Stimulated activated CD4-positive, alpha-beta T cell treated with anti-CD3 and anti-CD28 coated beads, Interleukin-1b, Interleukin-23, amount 100 ng/mL, for 1 hour (primary cell): ENCODE measurements at places on chromosomes 2 and 18.

DNA sequence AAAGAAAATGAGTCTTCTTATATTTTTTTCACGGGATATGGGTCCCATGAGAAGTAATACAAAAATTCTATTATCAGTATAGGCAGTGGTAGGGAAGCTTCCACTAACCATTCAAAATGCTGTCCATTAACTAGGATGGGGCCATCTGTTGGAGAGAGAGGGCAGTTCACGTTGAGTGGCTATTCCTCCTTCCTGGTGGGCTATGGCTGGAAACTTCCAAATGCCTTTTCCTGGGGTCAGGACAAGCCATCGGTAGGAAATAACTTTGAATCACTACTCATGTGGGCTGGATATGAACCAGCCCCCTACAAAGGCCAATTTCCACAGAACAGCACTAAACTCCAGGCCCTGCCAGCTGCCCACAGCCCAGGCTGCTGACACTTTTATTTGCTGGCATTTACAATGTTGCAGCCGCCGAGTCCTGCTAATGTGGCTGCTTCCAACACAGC lies 156.1 kb upstream of the HNRNPA3 start:
- no peak for DNase-seq

GRCh38 chr18:55314615-55315237 lies 273.3 kb downstream of the TCF4 start:
- DNase-seq, result no peak

GRCh38 chr2:20042531-20042930 lies 8.9 kb downstream of the LAPTM4A start:
- no peak for DNase-seq

- no peak for DNase-seq
Observed at GRCh38 chr18:6444466-6445228, 29.9 kb upstream of the L3MBTL4 start.

DNA sequence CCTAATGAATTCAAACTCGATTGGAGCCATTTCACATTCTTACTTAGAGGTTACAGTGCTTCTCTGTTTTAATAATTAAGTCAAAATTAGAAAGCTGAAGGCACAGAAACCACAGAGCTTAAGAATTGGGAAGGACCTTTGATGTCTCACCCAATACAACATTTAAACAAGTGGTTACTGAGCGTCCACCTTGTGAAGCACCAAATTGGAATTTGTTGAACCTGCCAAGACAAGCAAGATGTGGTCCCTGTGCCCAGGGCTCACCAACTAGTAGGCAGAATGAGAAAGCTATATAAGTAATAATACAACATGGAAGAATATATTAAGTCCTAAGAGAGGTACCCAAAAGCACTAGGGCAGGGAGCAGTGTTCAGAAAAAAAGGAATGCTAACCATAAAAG lies 64.5 kb upstream of the NPAS2 start:
- DNase-seq, result no peak

- no peak for DNase-seq
Observed at GRCh38 chr2:159093497-159093896, 125.1 kb downstream of the TANC1 start.

DNA sequence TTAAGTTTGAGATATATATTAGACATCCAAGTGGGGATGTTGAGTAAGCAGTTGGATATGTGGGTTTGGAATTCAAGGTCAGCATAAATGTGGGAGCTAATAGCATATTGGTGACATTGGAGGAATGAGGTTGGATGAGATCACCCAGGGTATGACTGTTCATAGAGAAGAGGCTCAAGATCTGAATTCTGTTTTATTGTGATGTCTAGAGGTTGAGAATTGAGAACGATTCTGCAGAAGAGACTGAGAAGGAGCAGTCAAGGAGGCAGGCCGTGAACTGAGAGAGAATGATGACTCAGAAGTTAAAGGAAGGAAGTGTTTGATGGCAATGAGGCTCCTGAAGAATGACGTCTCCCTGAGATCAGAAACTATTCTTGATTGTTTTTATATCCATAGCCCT lies 5.9 kb downstream of the SERPINB11 start:
- no peak for DNase-seq

GRCh38 chr2:239558661-239559060 lies 157.8 kb upstream of the HDAC4 start:
- DNase-seq, result no peak

- no peak for DNase-seq
Observed at GRCh38 chr2:33391529-33392255, 84.8 kb upstream of the RASGRP3 start.
